ENCODE measurements at places on chromosomes 2 and 18. TPM values are rescaled to one million over a fixed set of nuclear protein-coding genes. Genes with fewer than 3 reads are reported as not detected.

Gene SRD5A2
- total RNA-seq = not detected

Gene UGT1A3
- total RNA-seq = 0.13 TPM

Gene BUB1
- total RNA-seq = 32.4 TPM

Gene CD8B2
- not detected for total RNA-seq

Gene IGFBP2
- 57.2 TPM for total RNA-seq

Gene CHRNA1
- total RNA-seq = not detected

Gene DCDC2C
- 0.54 TPM for total RNA-seq

Gene MYCN
- total RNA-seq = not detected

Gene DPP10
- not detected for total RNA-seq

Gene LYG2
- total RNA-seq = 0.17 TPM

Gene IL36B
- not detected for total RNA-seq

Gene REG3A
- total RNA-seq = not detected

Gene ATG16L1
- total RNA-seq = 48.6 TPM

Gene EIF2AK2
- total RNA-seq = 32.6 TPM

Gene OST4
- 568 TPM for total RNA-seq

Data from A549 treated with RU486 at 1 μM for 4 hours (cell line).